Activated CD4-positive, alpha-beta T cell treated with anti-CD3 and anti-CD28 coated beads for 24 hours (primary cell): ENCODE measurements at places on chromosomes 2 and 18.

DNA sequence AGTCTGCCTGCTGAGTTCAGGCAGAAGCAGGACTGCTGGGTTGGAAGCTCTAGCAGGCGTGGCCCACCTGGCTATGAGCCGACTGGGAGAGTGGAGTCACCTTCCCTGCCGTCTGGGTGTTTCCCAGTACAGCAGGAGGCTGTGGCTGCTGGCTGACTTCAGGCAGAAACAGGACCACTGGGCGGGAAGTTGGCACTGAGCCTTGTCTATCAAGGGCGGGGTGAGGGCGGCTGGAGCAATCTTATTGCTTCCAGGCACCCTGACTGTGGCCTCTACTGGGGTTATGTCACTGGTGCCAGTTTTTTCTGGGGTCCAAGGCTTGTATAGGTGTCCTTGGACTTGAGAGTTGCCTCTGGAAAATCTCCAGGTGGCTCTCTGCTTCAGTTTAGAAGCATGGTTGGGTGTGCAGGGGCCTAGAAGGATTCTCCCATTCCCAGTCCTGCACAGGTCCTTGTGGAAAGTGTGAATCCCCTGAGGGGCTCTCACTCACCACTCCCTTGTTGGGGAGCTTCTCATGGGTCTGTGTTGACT is 30.5 kb downstream of the LTBP1 start:
- DNase-seq, result no peak

DNA sequence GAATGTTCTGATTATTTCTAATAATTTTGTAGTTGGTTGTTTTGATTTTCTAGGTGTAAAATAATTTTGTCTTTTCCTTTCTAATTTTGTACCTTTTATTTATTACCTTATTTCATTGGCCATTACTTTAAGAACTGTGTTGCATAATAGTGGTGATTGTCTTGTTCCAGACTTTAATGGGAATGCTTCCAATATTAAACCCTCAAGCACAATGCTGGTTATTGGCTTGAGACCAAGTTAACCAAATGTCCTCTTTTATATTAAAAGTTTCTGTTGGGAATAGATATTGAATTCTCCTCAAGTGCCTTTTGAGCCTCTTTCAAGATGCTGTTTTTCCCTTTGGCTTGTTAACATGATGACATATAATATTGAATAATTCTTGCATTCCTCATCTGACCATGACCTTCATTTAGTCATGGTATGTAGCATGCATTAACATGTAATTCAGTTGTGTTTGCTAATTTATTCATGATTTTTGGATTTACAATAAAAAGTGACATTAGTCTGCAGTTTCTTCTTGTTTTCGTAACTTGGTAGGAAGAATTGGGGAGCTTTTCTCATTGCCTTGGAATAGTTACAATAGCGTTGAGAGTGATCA is 141.7 kb downstream of the DIS3L2 start:
- DNase-seq, result no peak

DNA sequence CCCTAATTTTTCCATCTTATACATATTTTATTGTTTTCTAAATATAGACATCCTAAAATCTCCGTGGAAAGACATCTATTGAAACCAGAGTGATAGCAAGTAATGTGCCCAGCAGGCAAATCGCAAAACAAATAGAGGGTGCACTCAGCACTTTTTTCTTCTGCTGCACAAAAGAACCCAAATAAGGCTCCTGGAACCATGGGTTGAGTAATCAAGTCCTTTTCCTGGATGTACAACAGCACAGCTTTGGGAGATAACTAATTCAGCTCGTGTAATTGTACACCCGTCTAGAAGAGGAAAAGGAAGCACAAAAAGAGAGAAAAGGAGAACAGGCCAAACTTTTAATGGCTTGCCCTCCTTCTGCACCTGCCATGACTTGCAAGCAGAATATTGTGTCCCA is 126.9 kb upstream of the TLK1 start:
- DNase-seq, result no peak

- DNase-seq, result no peak
Measured at GRCh38 chr2:144385381-144385780, 134.5 kb downstream of the ZEB2 start.

DNA sequence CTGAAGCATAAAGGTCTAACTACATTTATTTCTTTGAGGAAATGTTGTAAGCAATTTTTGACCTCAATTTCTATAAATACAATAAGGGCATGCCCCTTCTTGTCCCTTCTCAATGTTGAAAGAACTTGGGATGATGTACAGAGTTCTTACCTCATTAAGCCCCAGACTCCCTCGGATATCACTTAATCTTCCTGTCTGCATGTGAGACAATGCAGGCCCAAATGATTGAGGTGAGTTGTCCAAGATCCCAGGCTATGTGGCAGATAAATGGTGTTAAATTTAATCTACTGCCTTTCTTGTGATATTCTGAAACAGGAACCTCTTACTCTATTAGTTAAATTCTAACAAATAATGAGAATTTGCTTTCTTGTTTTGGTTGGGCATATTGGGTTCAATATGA is 1073.4 kb upstream of the GYPC start:
- no peak for DNase-seq

GRCh38 chr18:35504996-35505395 is 7.2 kb upstream of the INO80C start:
- no peak for DNase-seq

- no peak for DNase-seq
Measured at GRCh38 chr18:50360611-50361010, 14.2 kb upstream of the SKA1 start.

DNA sequence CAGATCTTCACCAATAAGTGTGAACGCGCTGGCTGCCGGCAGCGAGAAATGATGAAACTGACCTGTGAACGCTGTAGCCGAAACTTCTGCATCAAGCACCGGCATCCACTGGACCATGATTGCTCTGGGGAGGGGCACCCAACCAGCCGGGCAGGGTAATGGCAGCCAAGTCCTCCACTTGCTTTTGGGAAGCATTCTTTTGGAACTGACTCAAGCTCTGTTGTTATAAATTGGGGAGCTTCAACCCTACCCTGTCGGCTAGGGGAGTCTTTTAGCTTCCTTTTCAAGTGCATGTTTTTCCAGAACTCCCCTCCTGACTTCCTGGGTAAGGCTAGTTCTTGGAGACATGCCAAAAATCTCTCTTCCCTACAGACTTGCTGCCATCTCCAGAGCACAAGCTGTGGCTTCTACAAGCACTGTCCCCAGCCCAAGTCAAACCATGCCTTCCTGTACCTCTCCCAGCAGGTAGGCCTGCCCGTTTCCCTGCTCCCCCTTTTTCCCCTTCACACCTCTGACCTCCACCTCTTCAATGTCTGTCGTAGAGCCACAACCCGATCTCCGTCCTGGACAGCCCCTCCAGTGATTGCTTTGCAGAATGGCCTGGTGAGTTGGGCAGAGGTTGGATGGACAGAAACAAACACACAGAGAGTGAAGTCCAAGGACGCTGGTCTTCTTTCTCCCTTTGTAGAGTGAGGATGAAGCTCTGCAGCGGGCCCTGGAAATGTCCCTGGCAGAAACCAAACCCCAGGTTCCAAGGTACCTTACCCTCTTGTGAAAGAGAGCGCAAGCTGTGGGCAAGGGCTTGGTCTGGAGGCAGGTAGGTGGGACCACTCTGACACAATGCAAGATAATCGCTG is 1.5 kb downstream of the ZFAND2B start:
- DNase-seq, result no peak

GRCh38 chr2:73069855-73070642 is 1.5 kb downstream of the SFXN5 start:
- DNase-seq, result no peak

DNA sequence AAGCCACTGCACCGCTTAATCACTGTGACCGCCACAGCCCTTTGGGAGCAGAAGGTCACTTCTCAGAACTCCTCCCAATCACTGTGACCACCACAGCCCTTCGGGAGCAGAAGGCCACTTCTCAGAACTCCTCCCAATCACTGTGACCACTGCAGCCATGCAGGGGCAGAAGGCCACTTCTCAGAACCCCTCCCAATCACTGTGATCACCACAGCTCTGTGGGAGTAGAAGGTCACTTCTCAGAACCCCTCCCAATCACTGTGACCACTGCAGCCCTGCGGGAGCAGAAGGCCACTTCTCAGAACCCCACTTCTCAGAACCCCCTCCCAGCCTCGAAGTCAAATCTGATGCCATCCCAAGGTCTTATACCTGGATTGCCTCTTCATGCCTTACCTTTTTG is 56.8 kb upstream of the DAPL1 start:
- DNase-seq, result no peak

DNA sequence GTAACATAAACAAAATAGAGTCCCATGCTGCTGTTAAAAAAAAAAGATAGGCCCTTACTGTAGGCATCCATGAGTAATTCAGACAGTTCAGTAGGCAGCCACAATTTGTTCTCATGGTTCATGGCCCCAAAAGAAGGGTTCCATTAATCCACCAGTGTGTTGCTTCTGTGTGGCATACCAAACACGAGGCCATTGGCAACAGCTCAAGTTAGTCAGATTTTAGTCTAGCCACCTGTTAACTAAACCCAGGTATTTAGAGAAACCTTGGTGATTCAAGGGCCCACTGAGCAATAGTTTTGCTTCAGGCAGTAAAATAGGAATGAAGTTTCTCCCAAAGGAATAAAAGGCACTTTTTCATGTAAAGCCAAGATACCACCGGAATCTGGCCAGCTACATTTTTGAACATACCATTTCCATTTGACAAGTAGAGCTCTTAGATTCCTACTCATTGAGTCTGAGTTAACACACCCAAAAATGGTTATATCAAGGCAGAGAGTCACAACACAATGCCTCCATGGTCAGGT is 80.1 kb upstream of the SRD5A2 start:
- DNase-seq, result no peak

- no peak for DNase-seq
Measured at GRCh38 chr2:39243469-39244123, at the start of gene CDKL4. Gene CDKL4, minus strand, starts transcription at chr2:39243970.

GRCh38 chr2:187505065-187505672 is 49.1 kb downstream of the TFPI start:
- no peak for DNase-seq

DNA sequence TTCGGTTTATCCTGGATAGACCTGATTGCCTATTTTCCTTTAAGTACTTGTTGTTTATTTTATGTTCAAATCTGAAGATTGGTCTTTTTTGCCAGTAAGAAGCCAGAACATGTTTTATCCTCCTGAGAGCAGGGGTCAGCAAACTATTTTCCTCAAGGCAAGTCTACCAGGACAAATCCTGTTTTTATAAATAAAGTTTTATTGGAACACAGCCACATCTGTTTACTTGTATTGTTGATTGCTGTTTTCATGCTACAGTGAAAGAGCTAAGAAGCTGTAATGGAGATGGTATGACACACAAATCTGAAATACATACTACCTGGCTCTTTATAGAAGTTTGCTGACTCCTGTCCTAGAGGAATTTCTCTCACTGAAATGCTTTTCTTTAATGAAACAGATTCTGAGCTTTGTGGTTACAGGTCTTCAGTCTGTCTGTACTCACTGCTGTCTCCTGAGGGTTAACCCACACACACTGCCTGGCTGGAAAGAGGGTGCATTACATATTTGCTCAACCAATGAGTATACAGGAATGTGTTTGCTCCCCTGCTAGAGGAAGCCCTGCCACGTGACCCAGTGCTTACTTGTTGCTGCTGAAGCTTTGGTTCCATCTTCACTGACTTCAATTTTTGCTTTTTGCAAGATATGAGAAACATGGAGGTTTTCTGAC is 22.6 kb downstream of the MRPL44 start:
- DNase-seq, result no peak

DNA sequence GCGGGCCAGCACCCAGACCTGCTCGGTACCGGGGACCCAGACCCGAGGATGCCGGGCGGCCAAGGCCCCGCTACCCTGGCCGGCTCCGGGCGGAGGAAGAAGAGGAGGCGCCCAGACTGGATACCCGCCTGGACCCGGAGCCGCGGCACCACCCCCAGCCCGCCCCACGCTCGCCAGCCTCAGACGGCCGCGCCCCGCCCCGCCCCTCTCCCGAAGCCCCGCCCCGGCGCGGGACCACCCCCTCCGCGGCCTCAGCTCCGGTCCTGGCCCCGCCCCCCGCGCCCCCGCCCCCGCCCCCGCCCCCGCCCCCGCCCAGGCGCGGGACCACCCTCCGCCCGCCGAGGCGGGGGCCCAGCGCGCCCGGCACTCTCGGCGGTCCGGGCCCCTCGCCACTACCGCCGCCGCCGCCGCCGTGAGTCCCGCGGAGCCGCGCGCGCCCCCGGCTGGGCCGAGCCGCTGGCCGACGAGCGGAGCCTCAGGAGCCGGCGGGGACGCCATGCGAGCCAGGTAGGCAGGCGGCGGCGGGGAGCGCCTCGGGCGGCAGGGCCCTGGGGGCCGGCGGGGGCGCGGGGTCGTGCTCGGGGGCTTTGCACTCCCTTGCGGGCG is at the start of gene SH3BP4:
Gene SH3BP4 (plus strand): TSS at position 354 of the 606 bp plus-strand sequence. CDS start 82,986 bp downstream, outside the sequence.
- DNase-seq, result peak; percentile 2

DNA sequence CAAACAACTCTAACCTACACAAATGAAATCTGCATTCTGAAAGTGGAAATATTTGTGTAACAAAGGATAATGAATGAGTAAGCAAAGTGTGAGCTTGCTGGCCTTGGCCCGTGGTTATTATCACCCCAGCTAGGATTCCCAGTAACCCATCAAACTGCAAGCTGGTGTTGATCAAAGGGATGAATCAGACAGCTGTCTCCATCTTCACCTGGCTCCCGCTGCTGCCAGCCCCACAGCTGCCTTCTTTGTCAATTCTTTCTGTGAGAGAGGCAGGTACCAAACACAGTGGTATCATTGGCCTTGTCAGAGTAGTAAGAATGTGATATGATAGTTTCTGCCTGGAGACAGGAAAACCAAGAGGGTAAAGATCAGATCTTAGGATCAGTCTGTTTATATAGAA is 25.2 kb upstream of the RGPD4 start:
- DNase-seq, result no peak

- peak; percentile 15 for DNase-seq
Measured at GRCh38 chr2:197889041-197889440, 84.6 kb downstream of the PLCL1 start.

DNA sequence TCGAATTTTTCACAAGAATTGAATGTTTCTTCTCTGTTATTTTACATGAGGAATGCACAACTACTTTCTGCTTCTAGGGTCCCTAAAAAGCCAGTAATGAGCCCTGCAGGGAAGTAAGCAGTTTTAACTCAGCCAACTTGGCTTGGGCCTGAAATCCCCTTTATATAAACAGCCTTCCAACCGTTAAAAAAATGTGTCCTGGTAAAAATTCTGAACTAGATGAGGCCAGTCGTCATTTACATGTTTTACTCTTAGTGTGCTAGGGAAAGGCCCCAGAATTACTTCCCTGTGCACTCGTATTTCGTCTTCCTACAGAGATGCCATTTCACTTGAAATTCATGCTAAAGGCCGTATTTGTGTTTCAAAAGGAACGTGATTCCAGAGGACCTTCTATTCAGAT is 42.4 kb upstream of the RPE start:
- DNase-seq, result no peak
